ENCODE measurements at places on chromosomes 7 and 10. TPM values are rescaled to one million over a fixed set of nuclear protein-coding genes. Genes with fewer than 3 reads are reported as not detected.

CALHM1 gene
- 0.85 TPM for total RNA-seq

DNA sequence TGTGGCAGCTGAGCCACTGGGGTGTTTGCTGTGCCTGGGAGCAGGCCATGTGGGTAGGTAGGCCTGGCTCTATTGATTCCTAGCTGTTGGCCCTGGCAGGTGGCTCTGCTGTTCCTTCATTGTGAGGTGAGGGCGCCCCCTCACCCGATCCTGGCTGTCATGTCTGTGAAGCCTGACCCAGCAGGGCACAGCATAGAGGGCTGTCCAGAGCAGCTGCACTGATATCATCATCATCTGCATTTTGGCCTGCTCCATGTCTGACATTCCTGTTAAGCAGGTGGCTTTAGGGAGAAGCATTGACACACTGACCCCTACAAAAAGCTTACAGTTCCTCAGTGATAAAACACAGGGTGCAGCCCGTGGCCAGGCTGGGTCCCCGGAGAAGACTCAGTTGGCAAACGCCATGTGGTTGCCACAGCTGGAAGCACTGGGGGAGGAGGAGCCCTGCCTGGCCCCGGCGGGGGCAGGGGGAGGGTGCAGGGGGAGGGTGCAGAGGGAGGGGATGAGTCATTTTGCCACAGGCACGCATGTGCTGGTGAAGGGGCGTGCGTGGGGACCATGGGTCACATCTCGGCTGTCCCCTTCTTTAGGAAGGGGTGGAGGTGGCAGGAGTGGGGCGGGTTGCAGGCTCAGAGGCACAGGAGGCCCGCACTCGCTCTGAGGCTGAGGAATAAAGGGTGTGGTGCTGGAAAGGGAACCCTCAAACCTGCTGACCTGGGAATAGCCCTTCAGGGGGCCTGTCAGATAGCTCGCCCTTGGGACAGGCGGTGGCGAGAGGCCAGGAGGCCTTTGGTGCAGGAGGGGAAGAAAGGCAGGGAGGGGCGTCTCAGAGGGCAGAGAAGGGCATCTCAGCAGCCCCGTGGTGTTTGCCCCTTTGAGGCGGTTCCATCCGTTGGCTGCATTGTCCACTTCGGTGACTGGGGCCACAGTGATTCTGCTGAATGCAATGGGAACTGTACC, 31.6 kb downstream of the IKZF1 start:
- no peaks in the 10 kb centered on the region for H3K36me3 ChIP-seq
- peak; percentile 71 for DNase-seq
- H3K4me1 ChIP-seq, result peaks cover 45% of the 10 kb centered on the region
- no peaks in the 10 kb centered on the region for H3K27me3 ChIP-seq
- H3K4me3 ChIP-seq, result no peak overlapping the region

DYNC1I1 gene
- total RNA-seq, result 4.9 TPM

CYP2C19 gene
- total RNA-seq, result 141 TPM

- H3K27me3 ChIP-seq, result no peaks in the 10 kb centered on the region
- DNase-seq, result no peak
- H3K27ac ChIP-seq, result no peak overlapping the region
- H3K4me3 ChIP-seq, result no peak overlapping the region
- no peaks in the 10 kb centered on the region for H3K36me3 ChIP-seq
Measured at GRCh38 chr10:110833941-110834628, 37.6 kb upstream of the PDCD4 start.

MLXIPL gene
- 114 TPM for total RNA-seq

INSYN2A gene
- not detected for total RNA-seq

DNA sequence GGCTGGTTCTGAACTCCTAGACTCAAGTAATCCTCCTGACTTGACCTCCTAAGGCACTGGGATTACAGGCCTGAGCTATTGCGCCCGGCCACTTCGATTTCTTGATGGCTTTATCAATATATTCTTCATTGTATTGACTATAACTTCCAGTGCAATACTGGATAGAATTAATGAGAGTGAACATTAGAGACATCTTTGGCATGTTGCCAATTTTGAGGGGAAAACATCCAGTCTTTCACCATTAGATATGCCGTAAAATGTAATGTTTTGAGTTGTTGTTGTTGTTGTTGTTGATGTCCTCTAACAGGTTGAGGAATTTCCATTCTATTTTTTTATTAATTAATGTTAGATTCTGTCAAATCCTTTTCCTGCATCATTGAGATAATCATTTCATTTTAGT, 578.9 kb downstream of the ZWINT start:
- H3K4me1 ChIP-seq, result no peaks in the 10 kb centered on the region
- H3K4me3 ChIP-seq, result no peak overlapping the region

All from Peyer's patch (tissue), 4 donors.